Activated CD4-positive, alpha-beta T cell treated with anti-CD3 and anti-CD28 coated beads, Interleukin-2, amount 10 ng/mL, durations not matched to agents 7 days and 5 days (primary cell): ENCODE measurements at places on chromosomes 1 and 21. TPM values are rescaled to one million over a fixed set of nuclear protein-coding genes. Genes with fewer than 3 reads are reported as not detected.

MYBPH gene
- not detected for total RNA-seq

PALMD gene
- not detected for total RNA-seq

EPHB2 gene
- total RNA-seq: not detected

UMODL1 gene
- total RNA-seq: 0.21 TPM

TDRD10 gene
- total RNA-seq: not detected

FOXO6 gene
- total RNA-seq: not detected

SPRR3 gene
- not detected for total RNA-seq

MRAP gene
- total RNA-seq: not detected

- no peak for DNase-seq
Observed at GRCh38 chr1:16617778-16618580, 4.6 kb upstream of the NBPF1 start.

- no peak for DNase-seq
Observed at GRCh38 chr1:90476411-90476810, 240.7 kb downstream of the BARHL2 start.

- DNase-seq: no peak
Observed at GRCh38 chr1:162055062-162055461, 14.4 kb upstream of the NOS1AP start.

GRCh38 chr1:24080131-24080530, 31.8 kb downstream of the MYOM3 start:
- no peak for DNase-seq

DNA sequence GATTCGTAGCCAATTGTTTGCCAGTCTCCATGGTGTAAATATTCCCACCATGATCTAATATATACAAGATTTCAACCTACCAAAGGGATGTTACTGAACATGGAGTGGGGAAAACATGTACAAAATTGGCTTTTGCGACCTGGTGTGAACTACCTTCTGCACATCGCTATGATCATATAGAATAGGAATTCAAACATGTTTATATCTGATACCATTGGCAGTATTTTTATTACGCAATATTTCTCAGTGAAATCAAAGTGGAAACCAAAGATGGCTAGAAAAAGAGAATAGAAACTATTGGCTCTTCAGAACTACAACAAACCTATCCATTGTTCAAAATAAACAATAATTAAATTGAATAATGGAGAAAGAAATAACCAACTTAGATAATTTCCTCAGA, 285.1 kb downstream of the TPR start:
- DNase-seq: no peak

- DNase-seq: no peak
Observed at GRCh38 chr1:225603538-225604354, 49.2 kb downstream of the ENAH start.

DNA sequence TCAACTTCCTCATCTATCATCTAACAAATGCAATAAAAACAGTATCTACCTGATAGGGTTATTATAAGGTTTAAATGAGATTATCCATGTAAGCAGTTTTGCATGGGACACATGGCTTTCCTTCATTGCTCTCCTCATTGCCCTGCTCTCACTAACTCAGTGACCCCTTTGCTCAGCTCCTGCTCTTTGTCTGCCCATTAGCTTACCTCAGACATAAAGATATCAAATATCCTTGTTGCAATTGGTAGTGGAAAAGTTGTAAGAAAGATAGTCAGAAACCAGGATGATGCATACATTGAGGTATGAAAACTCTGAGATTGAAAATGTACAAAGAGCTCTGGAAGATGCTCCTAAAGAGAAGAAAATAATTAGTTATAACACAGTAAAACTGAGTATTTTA, 89.8 kb downstream of the EVI5 start:
- DNase-seq: no peak

DNA sequence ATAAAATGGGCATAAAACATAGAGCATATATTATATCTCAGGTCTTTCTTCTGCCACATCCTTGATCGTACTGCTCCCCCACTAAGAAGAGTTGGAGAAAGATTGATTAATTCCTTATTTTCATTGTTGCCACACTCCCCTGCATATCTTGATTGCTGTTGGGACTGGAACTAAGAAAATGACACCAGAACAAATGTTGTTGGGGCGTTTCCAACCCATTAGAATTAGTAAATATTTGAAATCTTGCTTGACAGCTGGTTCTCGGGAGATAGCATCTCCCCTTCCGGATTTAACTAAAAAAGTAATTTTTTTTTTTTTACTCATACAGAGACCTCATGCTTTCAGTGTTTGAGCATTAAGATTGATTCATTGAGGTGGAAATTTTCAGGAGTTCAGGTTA, 493.0 kb upstream of the PLXNA2 start:
- no peak for DNase-seq

DNA sequence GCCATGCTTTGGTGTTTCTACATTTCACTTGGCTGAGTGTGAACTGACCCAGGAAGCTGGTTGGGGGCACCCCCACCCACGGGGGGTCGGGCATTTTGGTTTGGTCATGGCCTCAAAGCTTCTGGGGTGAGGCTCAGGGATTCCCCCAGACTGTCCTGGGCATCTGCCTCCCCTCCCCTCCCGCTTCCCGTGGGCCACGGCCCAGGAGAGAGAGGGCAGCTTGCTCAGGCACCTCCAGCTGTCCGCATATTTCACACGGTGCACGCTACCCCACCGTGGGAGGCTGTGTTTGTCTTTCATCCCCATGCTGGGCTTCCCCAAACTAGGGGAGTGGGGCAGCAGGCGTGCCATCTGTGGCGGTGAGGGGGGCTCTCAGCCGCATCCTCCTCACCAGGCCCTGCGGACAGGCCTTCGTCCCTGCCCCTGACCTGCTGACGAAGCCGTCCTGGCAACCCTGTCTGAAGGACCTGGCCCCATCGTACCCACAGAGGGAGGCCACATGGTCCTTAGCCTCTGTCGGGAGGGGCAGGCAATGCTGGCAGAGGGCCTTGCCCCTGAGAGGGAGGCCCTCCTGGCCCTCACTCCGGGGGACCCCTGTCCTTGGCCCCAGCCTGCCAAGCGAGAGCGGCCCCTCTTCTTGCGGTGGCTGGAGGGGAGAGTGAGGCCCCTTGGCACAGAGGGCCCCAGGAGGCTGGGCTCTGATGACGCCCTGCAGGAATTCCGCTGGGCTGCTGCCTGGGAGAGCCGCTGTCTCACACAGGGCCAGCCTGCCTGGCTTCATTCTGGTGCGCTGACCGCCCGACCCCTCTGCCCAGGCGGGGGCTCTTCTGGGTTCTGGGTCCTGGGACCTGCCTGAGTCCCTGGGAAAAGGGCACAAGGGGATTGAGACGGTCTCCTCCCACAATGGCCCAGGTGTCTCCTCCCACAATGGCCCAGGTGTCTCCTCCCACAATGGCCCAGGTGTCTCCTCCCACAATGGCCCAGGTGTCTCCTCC, 22.1 kb downstream of the TP73 start:
- no peak for DNase-seq

- DNase-seq: no peak
Observed at GRCh38 chr1:161082996-161083747, 6.2 kb downstream of the NECTIN4 start.

DNA sequence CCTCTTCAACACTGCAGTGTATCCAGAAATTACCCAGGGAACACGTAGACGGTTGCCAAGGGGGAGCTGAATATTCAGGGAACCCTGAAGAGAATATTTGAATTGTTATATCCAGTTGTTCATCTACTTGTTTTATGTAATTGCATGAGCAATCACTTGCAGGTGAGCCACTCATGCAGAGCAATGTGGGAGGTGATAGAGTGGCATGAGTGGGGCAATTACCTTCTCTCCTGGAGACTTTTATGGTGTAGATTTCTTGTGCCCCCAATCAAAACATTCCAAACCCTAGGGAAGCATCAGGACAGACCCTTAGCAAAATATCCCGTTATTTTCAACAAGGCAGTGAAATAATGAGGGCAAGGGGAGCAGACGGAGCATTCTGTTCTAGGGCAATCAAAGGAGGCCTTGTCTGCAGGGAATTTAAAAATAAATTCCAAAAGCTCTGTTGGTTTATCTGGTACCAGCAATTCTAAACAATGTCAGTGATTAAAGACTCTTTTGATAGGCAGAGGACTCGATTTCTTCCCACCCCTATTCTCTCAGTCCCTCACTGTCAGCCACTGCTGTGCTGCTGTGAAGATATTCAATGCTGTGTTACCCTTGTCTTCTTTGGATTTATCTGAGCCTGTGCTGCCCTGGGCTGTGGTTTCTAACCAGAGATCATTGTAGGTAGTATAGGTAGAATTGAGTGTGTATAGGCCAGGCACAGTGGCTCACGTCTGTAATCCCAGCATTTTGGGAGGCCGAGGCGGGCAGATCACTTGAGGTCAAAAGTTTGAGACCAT, 180.2 kb upstream of the MAP1LC3C start:
- DNase-seq: no peak

DNA sequence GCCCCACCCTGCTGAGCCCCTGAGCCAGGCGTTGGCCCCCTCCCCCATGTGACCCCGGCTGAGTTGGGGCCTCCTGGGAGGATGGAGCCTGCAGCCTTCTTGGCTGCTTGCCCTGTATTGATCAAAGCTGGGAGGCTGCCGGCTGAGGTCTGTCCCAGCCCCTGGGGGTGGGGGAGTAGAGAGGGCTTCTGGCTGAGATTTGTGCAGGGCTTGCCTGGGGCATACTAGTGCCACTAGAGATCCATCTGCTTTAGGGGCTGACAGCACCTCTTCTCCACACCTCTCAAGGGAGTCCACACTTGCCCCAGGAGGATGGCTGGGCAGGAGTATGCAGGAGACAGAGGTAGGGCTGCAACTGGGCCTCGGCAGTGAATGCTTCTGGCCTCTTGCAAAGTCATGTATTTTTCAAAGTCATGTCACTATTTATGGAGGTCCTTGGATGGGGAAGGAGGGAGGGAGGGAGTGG, 53.6 kb upstream of the SSBP3 start:
- DNase-seq: no peak

GRCh38 chr1:28830814-28831213, 18.8 kb downstream of the OPRD1 start:
- DNase-seq: no peak

DNA sequence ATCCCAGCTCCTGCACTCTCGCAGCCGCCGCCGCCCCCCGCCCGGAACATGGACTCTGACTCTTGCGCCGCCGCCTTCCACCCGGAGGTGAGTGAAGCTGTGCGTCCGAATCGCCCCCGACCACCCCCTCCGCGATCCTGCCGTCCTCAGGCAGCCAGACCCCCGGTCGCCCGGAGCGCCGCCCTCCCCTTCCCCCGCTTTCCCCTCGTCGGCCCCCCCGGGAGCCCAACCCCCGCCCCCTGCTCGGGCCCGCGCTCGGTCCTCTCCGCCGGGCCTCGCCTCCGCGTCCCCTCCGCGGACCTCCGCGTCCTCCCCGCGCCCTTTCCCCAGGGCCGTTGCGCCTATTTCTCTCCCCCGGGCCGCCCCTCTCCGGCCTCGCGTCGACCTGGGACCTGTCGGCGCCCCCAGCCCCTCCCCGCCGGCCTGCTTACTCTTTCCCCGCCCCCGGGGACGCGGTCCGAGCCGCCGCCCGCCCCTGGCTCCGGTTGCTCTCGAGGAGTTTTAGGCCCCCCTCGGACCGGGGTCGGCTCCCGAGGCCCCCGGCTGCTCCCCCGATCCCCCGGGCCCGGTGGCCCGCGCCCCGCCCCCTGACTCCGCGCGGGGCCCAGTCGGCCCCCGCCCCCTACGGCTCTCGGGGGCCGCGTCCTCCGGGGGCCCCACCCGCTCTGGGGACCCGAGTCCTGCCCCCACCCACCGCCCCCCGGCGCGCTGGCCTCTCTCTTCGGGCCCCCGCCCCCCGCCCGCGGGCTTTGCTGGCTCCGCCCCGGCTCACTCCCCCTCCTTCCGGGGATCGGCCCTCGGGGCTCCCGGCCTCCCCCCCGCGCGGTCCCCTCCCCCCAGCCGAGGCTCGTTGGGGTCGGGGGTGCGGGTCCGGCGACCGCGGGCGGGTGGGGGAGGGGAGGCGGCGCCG, 743 bp downstream of the PHF13 start:
- peak; percentile 57 for DNase-seq

GRCh38 chr1:87143413-87144135, 185.1 kb upstream of the LMO4 start:
- DNase-seq: no peak

DNA sequence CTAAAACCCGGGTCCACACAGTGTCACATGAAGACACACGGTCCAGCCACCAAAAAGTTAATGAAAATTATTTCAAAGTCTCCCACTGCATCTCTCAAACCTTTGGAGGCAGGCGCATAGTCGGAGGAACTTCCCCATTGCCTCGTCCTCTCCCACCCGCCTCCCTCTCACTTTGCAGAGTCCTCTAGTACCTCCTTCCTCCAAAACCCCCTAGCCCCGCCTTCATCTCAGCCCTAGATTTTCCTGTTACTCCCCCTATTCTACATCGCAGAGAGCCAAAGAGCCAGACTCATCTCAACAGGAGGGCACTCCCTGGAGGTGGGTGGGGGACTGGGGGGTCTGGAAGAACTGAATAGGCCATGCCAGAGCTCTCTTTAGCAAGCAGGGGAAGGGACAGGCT, 79.3 kb downstream of the DISP3 start:
- no peak for DNase-seq

DNA sequence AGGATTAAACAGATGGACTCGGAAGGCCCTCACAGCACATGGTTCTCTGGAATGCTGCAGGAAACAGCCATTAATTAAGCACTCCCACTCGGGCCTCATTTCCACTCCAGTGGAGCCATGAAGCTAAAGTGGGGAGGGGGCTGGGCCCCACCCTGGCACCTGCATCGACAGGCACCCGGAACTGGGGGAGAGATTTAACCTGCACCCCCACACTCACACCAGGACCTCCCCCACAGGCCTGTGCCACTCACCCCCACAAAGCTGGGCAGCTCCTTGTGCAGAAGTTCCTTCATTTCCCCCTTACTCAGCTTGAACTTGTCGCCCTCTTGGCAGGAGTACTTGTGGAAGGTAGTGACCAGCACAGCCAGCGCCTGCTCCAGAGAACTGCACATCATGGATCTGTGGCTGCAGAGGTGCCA, 2.2 kb downstream of the S100A2 start:
- no peak for DNase-seq

GRCh38 chr1:76138217-76138616, 63.7 kb downstream of the ST6GALNAC3 start:
- DNase-seq: no peak

GRCh38 chr21:27329255-27329851, 362.5 kb upstream of the ADAMTS5 start:
- DNase-seq: no peak

DNA sequence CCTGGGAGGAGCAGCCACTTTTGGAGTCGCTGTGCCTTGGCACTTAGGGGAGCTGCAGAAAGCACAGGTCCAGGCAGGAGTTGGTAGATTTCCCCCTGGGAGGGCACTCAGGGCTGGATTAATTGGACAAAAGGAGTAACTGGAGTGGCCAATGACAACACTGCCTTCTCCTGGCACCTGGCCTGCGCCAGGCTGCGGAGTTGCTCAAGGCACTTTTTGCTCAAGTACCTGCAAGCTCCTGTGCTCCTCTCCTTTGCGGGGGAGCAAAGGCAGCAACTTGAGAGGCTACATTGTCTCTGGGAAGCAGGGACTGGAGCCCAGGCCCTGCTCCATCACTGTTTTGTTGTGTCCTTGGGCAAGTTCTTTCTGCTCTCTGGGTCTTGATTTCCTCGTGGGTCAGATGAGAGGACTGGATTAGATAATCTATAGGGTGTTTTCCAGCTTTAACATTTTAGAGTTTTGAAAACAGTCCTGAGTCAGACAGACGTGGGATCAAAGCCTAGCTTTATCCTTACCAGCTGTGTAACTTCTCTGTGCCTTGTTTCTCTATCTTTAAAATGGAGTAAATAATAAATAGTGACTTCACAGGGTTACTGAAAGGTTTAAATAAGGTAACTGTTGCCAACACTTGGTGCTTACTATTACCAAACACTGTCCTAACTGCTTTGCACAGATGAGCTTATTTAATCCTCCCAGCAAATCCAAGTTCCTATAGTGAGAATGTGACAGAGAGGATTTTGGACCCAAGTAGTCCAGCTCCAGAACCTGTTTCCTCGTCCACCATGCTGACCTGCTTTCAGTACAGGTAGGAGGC, 18.0 kb upstream of the GRHL3 start:
- no peak for DNase-seq
